ENCODE measurements at places on chromosomes 6 and 20.

DNA sequence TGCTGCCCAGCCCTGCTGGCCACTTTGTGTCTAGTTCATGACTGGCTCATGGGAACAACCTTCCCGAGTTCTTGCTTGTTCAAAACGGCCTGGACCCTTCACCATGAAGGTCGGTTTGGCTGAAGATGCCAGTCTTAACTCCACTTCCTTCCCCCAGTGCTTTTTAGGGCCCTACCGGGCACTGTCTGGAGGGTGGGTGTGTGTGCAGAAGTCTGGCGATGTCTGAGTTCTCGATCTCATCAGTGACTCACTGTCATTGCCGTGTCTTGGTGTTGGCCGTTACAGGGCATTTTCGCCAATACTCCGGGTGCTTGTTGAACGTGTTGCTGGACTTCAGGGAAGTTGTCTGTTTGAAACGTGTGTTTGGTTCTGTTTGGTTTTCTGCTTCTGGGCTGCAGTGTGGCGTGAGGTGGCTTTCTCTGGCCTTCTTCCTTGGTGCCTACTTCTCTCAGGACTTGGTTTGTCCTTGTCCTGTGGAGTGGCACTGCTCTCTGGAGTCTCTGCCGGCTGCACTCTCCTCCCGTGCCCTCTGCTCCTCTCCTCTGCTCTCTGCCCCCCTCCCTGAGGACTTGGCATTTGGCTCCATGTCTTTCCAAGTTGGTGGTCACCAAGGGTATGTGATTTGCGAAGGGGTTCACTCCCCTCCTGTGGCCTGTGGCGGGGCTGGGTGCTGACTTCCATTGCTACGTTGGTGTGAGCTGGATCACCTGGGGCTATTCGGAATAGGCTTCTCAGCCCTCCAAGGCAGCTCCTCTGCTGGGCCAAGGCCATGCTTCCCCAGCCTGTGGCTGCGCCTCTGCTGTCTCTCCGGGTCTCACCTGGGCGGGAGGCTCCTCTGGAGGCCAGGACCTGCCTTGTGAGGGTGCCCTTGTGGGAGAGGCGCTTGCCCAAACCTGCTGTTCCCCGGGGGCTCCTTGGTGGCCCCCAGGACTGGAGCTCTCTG, 38.2 kb downstream of the PYGB start:
- DNase-seq = no peak

DNA sequence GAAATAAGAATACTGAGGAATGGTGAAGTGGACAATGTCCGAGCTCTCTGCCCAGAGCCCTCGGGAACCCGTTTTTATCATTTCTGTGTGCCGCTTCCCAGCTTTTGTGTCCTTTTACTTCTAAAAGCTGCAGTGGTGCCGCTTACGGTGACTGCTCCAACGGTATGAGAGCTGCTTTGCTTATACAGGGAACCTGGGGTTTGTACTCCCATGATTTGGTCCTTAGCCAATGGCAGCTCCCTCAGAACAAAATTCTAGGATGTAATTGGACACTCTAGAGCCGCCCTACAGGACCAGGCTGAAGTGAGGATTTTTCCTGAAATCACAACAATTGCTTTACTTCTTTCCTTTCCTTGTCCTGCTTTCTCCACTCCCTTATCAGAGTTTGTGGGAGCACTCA, 24.2 kb upstream of the PCSK2 start:
- DNase-seq = no peak

GRCh38 chr6:134293659-134294161, 24.2 kb downstream of the SGK1 start:
- DNase-seq = no peak

- peak; percentile 97 for DNase-seq
These were observed 12.4 kb upstream of the HMGA1 start for GRCh38 chr6:34223956-34224940.

DNA sequence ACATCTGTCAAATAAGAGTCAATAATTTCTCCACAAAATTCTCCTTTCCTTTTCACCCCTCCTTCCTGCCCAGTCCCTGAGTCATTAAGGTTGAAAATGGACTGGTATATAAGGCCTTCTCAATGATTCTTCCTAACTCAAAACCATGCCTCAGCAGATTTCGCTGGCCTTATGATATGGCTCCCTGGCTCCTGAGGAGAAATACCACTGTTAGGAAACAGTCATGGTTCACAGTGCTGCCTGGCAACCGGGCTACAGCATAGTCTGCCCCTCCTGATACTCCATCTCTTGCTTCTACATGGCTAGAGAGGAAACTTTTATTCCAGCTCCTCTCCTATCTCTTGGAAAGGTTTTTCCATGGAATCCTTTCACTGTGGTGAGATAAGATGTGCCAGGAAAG, 4.7 kb downstream of the UBE2J1 start:
- DNase-seq = no peak

Measured in osteocyte (in vitro differentiated cells).